ENCODE measurements at places on chromosomes 7 and 10. TPM values are rescaled to one million over a fixed set of nuclear protein-coding genes. Genes with fewer than 3 reads are reported as not detected.

Gene KEL
- not detected for total RNA-seq

Gene DENND2A
- 11.4 TPM for total RNA-seq

Gene LIPJ
- total RNA-seq = 0.16 TPM

Gene GNAI1
- 98.9 TPM for total RNA-seq

Gene POLL
- 36.4 TPM for total RNA-seq

GRCh38 chr10:7686351-7687171, 16.6 kb upstream of the ITIH2 start:
- DNase-seq = no peak

DNA sequence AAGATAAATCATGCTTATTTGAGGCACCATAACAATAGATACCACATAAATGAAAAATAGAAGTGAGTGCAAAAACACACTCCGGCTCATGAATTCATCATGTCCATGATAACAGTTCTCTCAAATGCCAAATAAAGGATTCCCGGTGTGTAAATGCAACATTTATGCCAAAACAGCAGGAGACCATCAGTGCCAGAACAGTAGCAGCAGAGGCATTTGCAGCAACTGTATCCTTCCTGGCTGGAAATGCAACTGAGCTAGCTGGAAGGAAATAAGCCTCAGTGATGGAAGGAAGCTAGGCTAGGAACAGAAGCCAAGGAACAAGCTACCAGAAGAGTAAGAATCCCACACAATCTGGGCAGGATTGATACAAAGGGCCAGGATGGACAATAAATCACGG, 79.9 kb upstream of the THSD7A start:
- DNase-seq = no peak
